ENCODE measurements at places on chromosomes 6 and 20.

DNA sequence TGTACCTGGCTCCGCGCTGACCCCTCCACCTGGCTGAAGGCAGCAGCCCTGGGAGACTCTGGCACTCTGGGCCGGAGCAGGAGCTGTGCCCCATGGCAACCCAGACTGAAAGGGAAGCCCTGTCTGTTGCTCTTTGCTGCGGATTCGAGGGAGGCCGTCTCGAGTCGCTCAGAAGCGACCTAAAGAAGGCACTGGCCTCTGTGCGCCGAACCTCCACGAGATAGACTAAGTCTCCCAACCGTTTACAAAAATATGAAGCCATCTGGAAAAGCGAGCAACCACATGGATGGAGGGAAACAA lies 10.5 kb upstream of the TBX18 start:
- DNase-seq = no peak

DNA sequence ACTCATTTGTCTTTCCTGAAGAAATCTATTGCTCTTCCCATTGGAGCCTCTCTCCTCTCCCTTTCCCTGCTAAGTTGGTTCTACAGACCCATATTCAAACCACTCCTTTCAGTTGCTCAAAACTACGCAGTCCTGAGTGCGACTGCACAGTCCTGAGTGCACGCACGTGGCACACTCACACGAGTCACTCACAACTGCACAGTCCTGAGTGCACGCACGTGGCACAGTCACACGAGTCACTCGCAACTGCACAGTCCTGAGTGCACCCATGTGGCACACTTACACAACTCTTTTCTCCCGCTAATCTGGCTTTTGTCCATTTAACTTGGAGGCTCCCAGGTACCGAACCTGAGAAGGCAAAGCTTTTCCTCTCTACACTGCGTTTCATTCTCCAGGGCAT lies 159.7 kb downstream of the RNASET2 start:
- DNase-seq = no peak

GRCh38 chr6:108638993-108639392 lies 78.3 kb downstream of the FOXO3 start:
- DNase-seq = no peak

- DNase-seq = no peak
These were observed 66.7 kb downstream of the VEGFA start for GRCh38 chr6:43836507-43837240.

DNA sequence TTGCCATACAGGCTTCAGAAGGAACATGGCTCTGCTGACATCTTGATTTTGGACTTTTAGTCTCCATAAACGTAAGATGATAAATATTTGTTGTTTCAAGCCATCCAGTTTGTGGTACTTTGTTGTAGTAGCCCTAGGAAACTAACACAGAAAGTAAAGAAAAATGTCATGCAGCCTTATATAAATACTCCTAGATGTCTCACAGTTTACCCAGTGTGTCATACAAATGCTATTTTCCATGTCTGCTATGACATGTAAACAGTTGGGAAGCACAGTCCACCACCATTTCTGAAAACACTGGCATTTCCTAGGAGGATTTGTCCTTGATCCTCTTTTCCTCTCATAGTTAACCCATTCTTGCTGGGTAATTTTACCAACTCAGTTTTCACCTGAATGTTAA lies 30.6 kb upstream of the ME1 start:
- no peak for DNase-seq

DNA sequence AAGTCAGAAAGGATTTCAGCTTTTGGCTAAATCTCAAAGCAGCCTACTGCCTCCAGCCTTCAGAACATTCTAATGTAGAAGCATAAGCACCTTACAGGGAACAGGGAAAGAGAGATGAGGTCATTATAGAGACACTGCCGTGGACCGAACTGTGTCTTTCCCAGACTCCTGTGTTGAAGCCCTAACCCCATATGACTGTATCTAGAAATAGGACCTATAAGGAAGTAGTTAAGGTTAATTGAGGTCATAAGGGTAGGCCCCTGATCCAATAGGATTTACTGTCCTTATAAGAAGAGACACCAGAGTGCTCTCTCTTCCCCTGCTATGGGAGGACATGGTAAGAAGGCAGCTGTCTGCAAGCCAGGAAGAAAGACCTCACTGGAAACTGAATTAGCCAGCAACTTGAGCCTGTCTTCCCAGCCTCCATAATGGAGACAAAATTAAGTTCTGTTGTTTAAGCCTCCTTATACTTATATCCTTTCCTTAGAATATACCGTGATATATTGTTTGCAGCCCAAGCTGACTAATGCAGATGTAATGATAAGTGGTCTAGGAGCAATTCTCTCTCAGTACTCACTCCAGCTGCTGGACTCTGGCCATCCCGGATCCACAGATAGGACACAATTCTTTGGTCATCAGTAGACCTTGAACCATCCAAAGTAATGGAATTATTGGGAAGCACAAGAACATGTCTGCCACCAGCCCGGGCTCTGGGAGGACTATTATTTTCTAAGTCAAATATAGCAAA lies 71.4 kb downstream of the ALDH5A1 start:
- no peak for DNase-seq

- no peak for DNase-seq
These were observed 435 bp downstream of the KIFC1 start for GRCh38 chr6:33391922-33392594.

GRCh38 chr6:124008000-124008987 lies 204.6 kb downstream of the NKAIN2 start:
- DNase-seq = no peak

DNA sequence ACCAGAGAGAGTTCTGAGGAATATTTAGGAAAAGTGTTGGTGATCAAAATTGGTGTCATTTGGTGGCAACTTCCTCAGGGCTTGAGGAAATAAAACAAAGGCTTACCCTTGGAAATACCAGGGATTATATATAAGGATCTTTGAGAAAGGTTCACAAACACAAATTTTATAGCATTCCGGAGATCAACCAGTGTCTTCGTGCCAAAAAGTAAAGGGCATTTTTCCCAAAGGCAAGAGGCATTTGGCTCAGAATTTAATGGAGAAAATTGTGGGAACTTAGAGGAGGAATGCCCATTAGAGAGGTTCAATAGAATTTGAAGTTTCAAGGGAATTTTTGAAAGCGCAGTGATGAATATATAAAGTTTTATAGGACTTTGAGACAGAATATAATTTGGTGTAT lies 179.5 kb downstream of the FUT9 start:
- DNase-seq = no peak

DNA sequence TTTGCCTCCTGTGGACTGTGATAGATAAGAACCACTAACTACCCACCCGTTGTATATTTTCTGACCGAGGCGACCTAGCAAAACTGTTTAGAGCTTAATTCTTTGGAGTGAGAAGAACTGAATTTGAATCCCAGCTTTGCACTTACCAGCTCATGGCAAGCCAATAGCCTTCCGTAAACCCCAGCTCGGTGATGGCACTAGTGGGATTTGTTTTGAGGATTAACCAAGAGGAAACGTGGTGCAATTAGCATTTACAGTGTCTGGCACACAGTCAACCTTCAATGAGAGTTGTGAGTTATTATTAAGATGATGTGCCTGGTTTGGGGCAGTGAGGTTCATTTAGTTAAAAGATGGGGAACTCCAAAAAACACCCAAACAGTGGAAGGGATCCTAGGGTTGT lies 12.3 kb upstream of the DSP start:
- DNase-seq = no peak

DNA sequence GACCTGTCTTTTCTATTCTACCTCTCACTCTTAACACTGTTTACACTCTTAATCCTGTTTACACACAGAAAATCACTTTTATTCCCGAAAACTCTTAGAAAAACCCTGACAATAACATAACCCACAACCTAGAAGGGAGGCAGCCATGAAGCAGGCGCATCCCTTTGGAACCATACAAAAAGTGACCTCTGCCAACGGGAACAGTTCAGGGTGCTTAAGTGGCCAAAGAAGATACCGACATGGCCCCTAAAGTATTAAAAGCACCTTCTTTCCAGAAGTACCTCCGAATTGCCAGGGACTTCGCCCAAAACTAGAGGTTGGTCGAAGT lies 490 bp downstream of the MMUT start:
- DNase-seq = no peak

GRCh38 chr6:111813237-111813636 lies 60.0 kb downstream of the FYN start:
- no peak for DNase-seq

DNA sequence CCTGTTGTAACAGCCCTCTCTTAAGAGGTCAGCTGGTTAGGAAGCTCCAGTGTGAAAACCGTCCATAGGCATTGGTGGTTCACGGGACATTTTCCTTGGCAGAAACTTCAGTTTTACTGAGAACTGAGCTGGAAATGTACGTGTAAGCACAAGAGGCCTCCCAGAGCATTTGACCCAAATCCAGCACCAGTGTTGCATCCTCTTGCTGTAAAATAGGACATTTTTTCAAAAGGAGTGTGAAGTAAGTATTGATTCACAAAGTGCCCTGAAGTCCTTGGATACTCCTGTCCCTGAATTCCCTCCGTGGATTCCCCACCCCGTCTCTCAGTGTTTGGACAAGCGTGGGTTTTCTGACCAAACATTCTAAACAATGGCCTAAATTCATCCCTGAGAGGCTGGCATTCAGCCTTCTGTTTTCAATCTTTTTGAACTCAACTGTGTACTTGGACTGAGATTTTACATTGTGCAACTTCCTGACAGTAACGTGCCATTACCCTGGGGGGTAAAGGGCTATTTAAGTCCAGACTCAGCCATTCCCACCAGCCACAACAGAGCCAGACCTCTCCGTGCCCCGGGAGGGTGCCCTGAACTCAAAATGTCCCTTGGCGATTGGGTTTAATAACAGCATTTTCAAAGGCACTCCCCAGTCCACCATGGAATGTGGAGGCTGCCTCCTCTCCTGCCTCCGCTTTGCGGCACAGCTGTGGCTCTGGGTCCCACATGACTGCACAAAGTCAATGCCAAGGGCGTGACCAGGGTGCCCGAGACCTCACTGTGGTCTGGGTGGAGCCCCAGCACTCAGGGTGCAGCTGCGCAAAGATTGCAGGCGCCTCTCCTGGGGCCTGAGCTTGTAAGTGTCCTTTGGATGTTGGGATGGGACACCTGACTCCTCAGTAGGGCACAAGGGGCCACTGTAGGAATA lies 92.7 kb upstream of the AFDN start:
- no peak for DNase-seq

DNA sequence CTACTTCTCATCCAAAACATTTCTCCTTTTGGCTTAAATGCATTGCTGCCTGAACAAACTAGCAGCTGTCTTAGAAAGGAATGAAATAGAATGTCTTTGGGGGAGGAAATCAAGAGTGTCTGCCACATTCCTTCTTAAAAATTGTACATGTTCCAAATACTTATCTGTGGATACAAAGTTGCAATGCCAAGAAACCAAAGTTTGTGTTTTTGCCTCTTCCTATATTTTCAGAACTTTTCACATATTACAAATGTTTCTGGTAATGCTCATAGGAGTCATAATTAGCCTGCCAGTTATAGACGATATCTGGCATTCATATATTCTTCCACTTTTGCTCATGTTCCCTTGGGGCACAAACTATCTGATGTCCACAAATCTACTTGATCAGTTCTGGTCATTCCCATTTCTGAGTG lies 165.5 kb upstream of the BMP5 start:
- DNase-seq = no peak

DNA sequence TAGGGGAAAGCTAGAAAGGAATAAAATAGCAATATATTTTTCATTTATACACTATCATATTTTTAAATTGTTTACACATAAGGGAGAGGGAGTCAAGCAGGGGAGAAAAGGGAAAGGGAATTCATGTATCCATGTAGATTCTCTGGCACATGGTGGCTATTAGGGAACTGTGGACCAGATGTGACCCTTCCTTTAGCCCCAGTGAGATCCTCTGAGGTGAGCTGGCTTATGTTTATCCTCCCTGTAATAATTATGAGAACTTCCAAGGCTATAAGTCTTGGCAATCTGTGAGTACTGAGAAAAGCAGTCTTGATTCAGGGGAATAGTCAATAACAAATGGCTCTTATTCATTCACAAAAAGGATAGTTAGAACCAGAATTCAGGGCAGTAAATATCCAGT lies 42.6 kb downstream of the TSBP1 start:
- DNase-seq = no peak

GRCh38 chr6:71181565-71181964 lies 107.0 kb upstream of the OGFRL1 start:
- DNase-seq = no peak

GRCh38 chr6:2725999-2726567 lies 24.6 kb downstream of the MYLK4 start:
- DNase-seq = no peak

DNA sequence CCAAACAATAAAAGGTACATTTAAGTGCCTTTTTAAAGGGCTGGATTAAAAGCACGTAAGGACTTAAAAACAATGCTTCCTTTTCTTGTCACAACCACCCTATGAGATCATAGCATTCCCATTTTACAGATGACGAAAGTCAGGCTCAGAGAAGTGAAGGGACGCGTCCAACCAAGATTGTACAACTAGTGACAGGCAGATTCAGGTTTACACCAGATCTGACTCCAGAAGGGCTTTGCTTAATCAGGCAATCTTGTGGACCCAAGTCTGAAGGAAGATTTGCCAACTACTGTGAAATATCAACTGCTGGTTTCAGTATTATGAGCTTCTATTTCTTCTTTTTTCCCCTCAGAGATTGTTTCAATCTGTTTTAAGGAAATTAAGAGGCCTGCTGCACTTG lies 877 bp downstream of the ENPP4 start:
- DNase-seq = no peak

GRCh38 chr6:4979426-4979825 lies 24.4 kb downstream of the RPP40 start:
- DNase-seq = no peak

DNA sequence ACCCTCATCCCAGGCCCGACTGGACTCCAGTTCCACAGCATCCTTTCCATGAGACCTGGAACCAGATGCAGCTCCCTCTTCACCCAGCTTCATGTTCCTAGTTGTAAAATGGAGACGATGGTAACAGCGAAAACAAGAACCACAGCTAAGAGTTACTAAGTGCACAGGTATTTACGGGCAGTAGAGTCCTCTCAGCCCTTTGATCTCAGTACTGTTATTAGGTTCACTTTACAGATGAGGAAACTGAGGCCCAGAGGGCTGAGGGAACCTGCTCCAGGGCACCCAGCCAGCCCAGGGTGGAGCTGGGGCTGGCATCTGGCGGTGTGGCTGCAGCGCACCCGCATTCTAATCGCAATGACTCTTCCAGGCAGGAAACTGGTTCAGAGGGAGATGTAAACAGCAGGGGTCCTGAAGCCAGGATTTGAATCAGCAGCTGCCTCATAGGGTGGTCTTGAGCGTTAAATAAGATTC lies 858 bp downstream of the BCAS1 start:
- DNase-seq = no peak

- DNase-seq = no peak
These were observed 110.2 kb upstream of the FOXQ1 start for GRCh38 chr6:1201547-1202200.

GRCh38 chr6:56959094-56959493 lies 4.2 kb downstream of the BEND6 start:
- no peak for DNase-seq

DNA sequence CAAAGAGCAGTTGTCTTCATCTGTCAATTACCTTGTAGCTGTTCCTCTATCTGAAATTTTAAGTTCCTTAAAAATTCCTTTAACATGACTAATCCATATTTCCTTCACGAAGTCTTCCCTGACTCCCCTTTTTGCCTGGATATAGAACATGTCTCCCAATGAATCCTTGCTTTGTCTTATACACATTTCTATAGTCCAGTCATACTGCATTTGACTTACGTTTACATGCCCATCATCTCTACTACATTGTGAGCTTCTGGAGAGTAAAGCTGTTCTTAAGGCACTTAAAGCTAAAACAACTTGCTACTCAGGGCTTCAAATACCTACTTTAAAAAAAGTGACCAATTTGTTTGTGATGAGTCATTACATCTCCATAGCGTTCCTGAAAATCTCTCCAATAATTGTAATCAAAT lies 4.9 kb downstream of the REV3L start:
- DNase-seq = no peak
